ENCODE measurements at places on chromosomes 1 and 21.

GRCh38 chr1:40036574-40036973 is 4.0 kb upstream of the CAP1 start:
- no peak for DNase-seq

GRCh38 chr1:171744986-171745385 is 3.1 kb upstream of the VAMP4 start:
- DNase-seq = no peak

- DNase-seq = no peak
Measured at GRCh38 chr1:5915587-5916571, 76.3 kb downstream of the NPHP4 start.

- DNase-seq = no peak
Measured at GRCh38 chr1:4006676-4007374, 106.8 kb upstream of the C1orf174 start.

- DNase-seq = no peak
Measured at GRCh38 chr1:112772781-112773180, 57.6 kb upstream of the PPM1J start.

DNA sequence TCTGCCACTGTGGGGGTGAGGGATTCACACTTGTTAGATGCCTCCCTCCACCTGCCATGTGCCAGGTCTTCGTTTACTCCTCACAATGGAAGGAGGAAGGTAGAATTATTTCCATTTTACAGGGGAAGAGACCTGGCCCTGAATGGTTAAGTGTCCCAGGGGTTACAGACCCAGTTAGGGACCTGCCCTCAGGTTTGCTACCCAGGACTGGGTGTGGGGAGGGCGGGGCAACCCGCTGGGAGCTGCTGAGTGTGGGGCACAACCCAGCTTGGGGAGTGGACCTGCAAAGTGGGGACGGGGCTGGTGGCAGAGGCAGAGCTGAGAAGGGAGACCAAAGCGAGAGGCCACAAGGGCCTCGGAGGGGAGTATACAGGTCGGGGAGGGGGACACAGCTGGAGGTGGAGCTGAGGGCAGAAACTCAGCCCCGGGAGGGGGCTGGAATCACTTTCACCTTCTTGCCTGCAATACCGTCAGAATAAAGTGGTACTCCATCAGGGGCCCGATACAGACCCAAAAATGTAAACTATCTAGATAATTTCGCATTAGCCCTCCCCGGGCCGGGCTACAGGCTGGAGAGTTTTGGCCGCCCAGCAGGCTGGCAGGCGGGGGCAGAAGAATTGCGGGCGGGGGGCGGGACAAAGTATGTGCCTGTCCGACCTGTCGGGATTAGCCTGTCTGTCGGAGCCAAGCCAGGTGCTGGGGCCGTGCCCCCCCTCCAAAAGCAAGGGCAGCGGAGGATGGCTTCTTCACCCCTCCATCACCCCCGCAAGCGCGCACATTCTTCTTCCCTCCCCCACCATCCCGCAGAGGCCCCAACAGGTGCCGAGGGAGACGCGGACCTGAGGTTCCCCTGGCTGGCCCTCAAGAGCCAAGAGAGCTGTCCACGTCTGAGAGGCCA is 1.4 kb downstream of the RSPO1 start:
- no peak for DNase-seq

- no peak for DNase-seq
Measured at GRCh38 chr1:244850099-244850852, 14.1 kb downstream of the HNRNPU start.

DNA sequence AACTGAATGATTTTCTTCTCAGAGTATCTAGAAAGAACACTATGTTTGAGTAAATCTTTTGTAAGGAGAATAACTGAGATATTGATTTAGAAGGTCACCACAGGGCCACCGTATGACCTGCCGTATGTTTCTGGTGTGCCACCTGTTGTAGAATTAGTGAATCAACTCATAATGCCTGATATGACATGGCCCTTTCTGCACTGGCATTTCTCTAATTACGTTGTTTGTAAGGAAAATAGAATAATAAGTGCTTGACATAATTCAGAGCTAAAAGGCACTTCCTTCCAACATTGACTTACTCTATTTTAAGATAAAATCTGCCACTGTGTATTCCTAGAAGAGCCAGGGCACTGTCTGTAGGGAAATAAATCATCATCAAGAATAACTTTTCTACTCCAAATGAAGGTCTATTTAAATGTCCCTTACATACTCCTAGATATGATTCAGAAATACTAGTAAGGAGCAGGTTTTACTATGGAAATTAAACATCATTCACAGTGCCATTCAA is 101.7 kb downstream of the PHTF1 start:
- DNase-seq = no peak

DNA sequence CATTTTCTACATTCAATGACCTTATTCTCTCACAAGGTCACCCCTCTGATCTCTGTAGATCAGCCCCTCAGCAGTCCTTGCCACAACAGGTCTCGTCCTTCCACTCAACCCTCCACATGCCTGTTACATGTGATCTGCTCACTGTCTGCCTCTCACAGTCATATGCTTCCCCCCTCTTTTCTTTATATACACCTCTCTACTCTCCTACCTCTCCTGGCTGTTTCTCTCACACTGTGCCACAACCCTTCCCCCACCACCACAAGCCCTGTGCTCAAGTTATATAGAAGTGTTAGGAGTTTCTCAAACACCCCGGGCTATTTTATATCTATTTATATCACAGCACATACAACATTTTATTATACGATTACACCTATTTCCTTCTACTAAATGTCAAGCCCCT is 12.6 kb downstream of the B3GALNT2 start:
- no peak for DNase-seq

GRCh38 chr1:234840843-234841242 is 230.9 kb upstream of the IRF2BP2 start:
- DNase-seq = no peak

DNA sequence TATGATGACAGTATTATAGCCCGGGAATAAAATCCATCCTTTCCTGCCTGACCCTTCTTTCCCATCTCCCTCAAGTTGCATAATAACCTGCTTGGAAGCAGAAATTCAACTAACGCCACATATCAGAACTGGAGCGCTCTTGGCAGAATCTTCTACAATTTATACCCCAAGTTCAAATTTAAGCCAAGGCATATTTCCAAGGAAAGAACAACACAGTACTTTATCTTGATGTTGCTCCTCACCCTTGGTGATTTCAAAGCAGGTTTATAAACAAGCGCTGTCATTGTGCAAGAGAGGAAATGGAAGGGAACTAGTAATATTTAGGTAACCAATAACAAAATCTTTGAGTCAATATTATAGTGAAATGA is 38.0 kb upstream of the PTGFRN start:
- no peak for DNase-seq

DNA sequence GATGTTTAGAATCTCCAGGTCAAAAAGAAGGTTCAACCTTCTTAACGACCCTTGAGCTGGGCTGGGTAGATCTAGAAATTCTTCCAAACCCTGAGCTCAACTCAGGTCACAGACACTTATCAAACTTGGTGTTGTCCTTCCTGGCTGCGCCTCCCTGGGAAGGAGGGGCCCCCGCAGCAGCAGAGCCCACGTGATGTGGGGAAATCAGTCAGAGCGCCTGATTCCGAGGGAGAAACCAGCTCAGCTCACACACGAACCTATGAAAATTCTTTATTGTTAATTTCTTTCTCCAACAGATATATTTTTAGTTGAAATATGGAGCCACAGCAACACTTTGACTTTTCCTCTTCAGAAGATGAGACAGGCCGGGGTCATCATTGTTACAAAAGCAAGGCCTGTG is 24.3 kb upstream of the CLSTN1 start:
- DNase-seq = no peak

- DNase-seq = no peak
Measured at GRCh38 chr1:63701187-63701586, 72.6 kb upstream of the ROR1 start.

DNA sequence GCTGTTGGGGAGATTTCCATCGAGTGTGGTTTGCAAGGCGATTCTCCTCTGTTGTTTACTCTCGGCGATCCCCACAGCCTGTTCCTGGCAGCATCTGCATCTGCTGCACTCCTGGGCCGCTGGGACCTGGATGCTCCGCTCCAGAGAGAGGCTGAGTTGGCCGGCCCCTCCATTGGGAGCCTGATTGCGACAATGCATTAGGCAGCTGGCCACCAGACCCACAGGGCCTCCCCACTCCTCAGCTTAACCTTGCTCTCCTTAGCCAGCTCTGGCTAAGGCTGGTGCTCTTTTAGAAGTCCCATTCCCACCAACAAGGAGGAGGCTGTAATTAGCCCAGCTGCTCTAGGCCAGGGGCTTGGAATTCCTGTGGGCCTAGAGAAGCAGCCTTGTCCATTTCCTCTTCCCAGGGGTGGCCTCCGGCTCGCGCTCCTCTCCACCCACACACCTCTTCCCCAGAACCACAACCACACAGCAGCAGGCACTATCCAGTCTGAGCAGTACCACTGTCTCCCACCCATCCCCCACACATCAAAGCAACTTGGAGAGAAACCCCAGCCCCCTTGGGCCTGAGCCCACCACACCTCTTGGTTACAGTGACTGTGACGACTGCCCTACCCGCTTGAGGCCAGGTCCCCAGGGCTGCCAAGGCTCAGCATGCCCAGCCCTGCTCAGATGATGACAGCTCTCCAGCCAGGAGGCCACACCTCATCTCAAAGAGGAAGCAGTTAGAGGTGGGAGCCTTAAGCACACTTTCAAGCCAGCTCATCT is 193.8 kb upstream of the EDN2 start:
- DNase-seq = no peak
